Thyroid gland (tissue), 4 donors: ENCODE measurements at places on chromosomes 6 and 20.

DNA sequence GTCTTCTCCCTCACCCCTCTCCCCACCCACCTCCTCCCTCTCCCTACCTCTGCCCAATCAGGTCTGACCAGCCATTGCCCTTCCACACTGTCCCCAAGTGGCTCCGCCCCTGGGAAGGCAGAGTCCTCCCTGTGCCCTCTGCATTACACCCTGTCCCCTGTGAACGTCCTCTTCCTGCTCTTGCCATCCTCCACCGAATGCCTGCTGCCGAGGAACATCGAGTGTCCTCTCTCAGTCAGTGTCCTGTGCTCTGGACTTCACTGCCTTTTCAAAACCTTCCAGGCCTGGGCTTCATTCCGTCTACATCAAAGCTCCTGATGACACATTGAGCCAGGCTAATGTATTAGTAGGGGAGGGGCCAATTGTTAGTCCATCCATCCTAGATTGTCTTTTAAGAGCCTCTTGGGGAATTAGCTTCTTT is 3.3 kb upstream of the PACSIN1 start:
- peak; percentile 64 for DNase-seq

GRCh38 chr6:158039571-158040050 is 57.9 kb downstream of the SYNJ2 start:
- DNase-seq, result no peak

DNA sequence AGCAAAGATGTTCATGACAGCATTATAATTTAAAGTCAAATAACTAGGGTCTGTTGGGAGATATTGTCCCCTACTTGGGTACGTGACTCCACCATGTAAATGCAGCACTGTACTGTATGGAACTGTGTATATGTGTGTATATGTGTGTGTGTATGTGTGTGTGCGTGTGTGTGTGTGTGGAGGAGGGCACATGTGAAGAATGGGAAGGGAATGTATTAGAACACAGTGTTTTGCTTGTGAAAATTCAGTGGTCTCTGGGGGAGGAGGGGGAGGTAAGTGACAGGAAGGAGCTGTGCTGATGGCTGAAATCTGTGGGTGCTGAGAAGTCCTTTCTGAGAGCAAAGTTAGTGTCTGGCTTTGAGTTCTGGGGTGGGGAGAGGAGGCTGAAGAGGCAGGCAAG is 23.9 kb upstream of the VEGFA start:
- no peak for DNase-seq

- DNase-seq, result peak; percentile 10
Measured at GRCh38 chr6:36721369-36722140, 23.9 kb downstream of the RAB44 start.

DNA sequence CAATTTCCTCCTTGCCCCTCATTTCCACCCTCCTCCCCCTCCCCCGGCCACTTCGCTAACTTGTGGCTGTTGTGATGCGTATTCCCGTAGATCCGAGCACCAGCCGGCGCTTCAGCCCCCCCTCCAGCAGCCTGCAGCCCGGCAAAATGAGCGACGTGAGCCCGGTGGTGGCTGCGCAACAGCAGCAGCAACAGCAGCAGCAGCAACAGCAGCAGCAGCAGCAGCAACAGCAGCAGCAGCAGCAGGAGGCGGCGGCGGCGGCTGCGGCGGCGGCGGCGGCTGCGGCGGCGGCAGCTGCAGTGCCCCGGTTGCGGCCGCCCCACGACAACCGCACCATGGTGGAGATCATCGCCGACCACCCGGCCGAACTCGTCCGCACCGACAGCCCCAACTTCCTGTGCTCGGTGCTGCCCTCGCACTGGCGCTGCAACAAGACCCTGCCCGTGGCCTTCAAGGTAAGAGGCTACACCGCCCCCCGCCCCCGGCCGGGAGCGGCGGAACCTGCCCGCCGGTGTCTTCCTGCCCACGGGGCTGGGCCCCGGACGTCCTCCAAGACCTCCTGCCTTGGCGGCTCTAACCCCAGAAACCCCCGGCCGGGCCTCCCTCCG is 44.9 kb upstream of the SUPT3H start:
- DNase-seq, result peak; percentile 32

- DNase-seq, result no peak
Measured at GRCh38 chr6:165872811-165873210, 209.8 kb upstream of the PDE10A start.

DNA sequence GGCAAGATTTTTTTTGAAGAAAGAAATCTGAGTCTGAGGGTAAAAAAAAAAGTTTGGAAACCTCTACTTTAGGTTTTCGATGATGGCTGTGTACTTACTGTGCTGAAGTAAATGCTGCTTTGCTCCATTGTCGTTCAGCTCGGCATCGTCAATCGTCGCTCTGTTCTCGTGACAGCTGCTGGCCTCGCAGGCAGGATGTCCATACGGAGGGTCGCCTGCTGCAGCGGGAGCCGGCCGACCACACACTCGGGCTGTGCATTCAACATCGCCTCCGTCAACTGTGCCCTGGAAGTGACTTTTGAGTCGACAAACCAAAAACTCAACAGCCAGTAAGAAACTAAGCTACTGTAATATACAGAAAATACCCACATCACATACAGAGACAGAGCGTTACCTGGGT is 53.1 kb upstream of the SMOC2 start:
- no peak for DNase-seq

DNA sequence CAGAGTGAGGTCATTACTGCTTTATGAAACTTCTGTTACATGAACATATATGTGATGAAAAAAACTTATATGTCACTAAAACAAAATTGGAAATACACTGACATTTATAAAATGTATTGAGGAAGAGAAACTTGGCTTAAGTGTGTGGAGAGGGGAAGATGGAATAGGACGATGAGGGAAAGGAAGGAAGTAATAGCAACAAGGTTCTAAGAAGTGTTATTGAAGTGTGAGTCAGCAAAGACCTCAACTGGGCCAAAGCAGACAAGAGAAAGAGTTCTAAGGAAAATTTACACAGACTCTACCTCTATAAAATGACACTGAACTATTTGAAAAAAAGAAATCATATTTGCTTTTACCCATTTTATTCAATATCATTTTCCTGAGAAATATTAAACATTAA is 38.3 kb downstream of the SNX3 start:
- DNase-seq, result no peak

- DNase-seq, result peak; percentile 63
Measured at GRCh38 chr6:148430897-148431296, 88.3 kb downstream of the SASH1 start.

DNA sequence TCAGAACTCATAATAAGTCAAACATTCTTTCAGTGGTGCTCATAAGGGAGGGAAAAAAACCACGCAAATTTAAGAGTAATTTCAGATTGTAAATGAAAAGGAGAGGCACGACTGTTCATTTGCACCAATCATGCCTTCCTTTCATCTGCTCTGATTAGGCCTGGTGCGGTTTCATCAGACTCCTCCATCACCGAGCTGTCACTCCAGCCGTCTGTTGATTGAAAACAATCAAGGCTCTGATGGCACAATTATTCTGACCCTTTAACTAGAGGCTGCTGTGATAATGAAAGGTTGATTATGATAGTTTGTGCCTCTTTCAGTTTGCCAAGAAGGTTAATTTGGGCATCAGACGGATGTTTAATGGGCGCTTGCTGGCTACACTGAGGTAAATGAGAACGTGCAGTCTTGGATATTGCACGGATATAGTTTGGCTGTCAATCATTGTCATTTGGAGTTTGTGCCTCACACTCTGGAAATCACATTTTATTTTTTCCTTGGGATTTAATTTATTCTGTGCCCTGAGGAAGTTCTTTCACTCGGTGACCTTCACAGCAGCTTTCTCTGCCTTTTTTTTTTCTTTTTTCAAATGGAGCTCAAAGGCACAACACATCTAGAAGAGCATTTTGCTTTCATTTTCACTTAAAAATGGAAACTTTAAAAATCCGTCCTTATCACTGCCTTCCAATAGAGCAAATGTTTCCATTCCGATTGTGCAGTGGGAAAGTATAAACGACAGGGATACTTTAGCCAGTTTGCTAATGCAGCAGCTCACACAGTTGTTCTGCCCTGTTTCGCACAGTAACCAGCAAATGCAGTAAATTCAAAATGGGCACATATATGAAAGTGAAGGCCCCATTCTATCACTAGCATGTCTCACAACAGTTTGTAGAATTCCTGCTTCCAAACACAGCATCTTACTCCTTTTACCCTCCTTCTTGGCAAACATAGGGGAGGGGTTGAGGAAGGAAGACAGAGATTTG is 172.8 kb downstream of the KLHL32 start:
- DNase-seq, result no peak

GRCh38 chr6:27892649-27893058 is 19.5 kb downstream of the OR2B2 start:
- no peak for DNase-seq

DNA sequence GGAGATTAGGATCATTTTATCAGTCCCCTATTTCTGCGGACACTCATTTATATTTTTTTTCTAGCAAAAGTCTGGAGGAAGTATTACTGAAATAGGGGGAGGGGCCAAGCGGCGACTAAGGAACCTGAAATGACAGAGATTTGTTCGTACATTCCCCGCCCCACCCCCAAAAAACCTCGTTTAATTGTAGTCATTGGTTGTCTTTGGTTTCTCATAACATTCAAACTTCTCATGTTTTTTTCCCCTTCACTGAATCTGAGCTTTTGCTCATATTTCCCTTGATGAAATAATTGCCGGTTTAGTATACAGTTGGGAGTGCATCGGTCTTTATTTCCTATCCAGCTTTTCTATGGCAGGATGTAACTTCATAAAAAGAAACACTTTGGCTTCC is 768 bp upstream of the FYN start:
- DNase-seq, result peak; percentile 38

DNA sequence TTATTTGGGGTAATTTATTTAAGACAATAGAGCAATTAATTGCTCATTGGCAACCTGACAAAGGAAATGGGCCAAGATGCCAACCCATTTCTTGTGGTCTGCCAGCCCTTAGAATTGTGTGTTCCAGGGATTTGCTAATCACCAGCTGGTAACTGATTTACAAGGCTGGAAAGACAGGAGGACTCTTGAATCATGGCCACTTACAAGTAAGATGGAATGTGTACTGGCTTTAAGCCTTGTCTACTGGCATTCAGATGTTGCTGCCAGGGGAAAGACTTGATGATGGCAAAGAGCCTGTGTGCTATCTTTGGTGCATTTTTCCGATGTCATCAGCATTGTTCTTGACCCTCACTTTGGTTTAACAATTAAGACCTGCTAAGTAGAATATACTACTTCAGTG is 91.0 kb downstream of the BCKDHB start:
- no peak for DNase-seq

GRCh38 chr6:138972226-138972665 is 15.8 kb downstream of the REPS1 start:
- DNase-seq, result no peak

GRCh38 chr20:2692036-2692885 is at the start of gene EBF4:
Gene EBF4 (plus strand): TSS chr20:2692780. CDS start chr20:2693646, 866 bp downstream.
- DNase-seq, result peak; percentile 69

DNA sequence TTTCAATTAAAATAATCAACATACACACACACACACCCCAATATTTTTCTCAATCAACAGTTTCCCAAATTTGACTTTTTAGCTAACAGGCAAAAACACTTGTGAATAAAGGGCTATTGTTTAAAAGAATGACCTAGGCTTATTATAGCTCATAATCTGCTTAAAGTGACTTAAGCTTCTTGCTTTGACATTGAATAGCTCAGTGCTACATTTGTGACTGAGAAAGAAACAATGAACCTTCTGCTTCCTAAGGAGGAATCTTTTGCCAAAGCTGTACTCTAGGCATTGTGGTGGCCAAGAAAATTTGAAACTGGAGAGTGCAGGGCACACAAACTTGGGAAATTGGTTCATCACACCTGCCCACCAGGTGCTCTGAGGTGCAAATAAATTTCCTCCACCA is 282.0 kb downstream of the SYNE1 start:
- DNase-seq, result no peak

GRCh38 chr6:89887452-89888137 is 6.7 kb upstream of the GJA10 start:
- DNase-seq, result no peak

GRCh38 chr6:153043719-153044118 is 41.2 kb upstream of the MTRF1L start:
- DNase-seq, result peak; percentile 9

DNA sequence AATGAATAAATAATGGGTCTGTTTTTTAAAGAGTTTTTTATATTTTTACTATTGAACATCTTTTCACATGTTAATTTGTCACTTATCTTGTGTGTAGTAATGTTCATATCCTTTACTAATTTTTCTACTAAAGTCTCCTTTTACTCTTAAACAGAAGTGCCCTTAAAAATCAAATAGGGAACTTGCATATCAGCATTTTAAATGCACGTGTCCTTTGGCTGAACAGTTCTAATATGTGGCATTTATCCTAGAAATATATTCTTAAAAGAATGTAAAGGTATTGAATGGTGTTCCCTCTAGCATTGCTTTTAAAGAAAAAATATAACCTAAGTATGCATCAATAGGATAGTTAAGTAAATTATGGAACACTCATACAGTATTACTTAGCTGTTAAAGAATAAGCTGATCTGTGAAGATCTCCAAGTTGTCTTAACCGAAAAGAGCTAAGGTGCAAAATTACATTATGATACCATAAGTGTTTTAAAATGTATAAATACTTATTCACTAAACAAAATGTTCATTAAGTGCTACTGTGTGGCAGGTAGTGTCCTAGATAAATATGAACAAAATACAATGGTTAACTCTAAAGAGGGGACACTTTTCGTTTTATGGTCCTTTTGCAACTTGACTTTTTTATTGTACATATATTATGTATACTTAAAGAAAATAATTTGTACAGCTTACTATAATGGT is 631 bp upstream of the PGBD1 start:
- DNase-seq, result no peak

DNA sequence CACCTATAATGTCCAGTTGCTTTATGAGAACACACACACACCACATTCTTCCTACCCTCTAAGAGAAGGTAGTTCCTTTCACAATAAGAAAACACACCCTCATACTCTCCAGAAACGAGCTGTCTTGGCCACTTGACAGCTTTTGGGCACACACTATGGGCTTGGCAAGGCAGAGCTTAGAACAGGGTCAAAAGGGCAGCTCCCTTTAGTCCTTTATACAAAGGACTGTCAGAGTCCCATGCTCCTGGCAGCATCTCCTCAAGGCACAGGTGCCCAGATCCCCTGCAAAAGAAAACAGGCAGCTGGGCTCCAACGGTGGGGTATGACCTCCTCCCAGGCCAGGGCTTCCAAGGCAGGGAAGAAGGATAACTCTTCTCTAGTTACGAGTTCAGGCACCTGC is 4.9 kb upstream of the LYRM2 start:
- DNase-seq, result no peak

- no peak for DNase-seq
Measured at GRCh38 chr6:130529569-130530149, 163.8 kb downstream of the TMEM200A start.

- no peak for DNase-seq
Measured at GRCh38 chr6:24959319-24959718, 23.6 kb upstream of the RIPOR2 start.

GRCh38 chr6:84449220-84449619 is 221.8 kb upstream of the CEP162 start:
- no peak for DNase-seq

DNA sequence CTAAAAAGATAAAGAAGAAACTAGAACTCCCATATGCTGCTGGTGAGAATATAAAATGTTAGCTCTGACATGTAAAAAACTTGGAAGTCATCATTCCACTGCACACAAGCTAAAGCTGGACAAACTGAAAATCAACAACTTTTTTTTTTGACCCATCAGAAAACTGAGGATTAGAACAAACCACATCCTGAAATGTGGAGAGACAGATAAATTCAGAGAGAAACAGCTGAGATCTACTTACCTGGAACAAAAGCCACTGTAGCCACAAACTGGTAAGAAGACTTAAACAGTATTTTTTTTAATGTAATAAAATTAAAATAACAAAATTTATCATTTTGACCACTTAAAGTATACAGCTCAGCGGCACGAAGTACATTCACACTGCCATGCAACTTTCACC is 408.5 kb upstream of the RGS17 start:
- no peak for DNase-seq

- DNase-seq, result no peak
Measured at GRCh38 chr6:34227761-34228421, 8.8 kb upstream of the HMGA1 start.
